ENCODE measurements at places on chromosomes 7 and 10.

GRCh38 chr7:100874300-100874576 lies 665 bp upstream of the SRRT start:
- DNase-seq, result no peak

- DNase-seq, result no peak
Measured at GRCh38 chr10:51521605-51522004, 177.8 kb downstream of the CSTF2T start.

- DNase-seq, result no peak
Measured at GRCh38 chr7:52481571-52481970, 553.9 kb upstream of the POM121L12 start.

DNA sequence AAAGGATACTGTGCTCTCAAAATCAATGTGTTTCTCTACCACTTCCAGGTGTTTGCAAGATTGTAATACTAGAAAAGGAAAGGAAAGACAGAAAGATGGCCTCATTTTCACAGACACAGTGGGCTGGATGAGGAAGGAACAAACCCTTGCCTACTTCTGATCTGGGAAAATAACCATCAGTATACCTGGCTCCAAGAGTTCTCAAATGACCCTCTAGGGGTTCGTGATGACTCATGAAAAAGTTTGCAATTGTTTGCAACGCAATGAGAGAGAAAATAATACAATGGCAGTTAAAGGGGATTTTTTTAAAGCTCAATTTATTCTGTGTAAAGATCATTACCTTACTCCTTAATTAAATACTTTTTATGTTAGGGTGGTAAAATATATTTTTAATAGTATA lies 197.6 kb upstream of the INHBA start:
- no peak for DNase-seq

DNA sequence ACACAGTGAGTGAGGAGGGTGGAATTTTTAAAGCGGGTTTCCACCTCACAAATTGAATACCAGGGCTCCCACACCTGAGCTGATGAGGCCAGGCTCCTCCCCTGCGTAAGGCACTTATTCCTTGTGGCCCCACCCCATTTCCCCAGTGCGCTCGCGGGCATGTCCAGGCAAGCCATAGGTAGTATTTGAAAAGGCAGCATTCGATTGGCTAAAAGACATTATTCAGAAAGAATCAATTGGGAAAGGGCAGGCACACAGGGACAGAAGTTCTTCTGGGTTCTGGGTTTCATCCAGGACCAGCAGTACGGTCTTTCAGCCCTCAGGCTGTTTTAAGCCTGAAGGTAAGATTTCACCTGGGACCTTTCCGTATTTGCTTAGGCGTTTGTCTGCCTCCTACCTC lies 222.3 kb downstream of the BBS9 start:
- DNase-seq, result no peak

GRCh38 chr7:112212571-112212970 lies 6.1 kb downstream of the ZNF277 start:
- DNase-seq, result no peak

DNA sequence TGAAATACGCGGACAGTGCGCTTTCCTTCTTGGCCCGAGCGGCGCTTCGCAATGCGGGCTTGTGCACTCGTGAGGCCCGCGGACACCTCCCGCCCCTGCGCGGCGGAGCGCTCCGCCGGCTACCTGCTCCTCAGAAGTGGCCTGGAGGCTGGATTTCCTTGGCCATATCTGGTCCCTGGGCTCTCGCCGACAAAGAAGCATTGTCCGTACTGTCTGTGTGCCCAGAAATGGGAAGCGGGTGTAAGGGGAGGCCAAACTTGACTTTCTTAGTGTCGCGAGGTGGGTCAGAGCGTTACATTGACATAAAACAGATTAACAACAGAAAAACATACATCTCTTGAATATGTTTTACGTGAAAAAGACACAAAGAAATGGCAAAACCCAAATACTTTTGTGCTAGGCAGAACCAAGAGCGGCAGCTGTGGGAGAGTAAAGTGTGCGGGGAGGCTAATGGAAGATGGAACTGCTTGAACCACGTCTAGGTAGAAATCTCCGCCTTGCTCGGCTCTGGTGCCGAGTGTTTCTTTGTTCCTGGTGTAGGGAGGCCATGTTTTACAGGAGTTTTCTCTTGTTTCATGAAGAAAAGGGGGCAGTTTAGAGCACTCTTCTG lies 1.4 kb downstream of the LANCL2 start:
- no peak for DNase-seq

DNA sequence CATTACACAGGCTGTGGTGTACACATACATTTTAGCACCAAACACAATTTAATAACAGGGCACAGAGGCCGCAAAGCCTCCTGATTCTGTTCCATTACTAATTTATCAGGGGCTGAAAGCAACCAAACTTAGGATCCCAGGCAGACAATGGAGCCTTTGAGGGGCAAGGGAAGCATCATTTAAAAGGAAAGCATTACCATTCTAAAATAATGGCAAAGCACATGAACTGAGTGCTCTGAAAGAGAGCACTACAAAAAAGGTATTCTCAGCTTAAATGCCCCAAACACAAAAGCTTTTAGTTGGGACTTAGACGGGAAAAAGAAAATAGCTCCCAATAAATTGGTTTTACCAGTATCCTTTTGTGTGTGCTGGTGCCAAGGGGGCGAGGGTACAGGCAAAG lies 282.0 kb upstream of the ETV1 start:
- no peak for DNase-seq

- no peak for DNase-seq
Measured at GRCh38 chr10:95988702-95989101, 54.7 kb upstream of the CCNJ start.

DNA sequence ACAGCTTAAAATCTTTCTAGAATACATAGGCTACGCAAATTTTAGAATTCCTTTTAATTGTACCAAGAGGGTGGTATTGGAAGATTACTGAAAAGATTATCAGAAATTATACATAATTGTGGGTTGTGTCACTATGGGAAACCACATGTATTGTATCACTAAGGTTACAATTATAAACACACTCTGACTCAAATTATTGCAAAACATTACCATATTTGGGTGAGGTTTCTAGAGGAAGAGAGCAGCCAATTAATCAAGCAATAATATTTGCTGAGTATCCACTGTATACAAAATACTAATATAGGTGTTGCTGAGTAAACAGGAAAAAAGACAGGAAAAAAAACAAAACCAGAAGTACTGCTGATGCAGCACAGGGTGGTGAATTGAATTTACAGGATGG lies 3.1 kb upstream of the CAPZA2 start:
- no peak for DNase-seq

GRCh38 chr7:138524259-138524658 lies 64.2 kb downstream of the TRIM24 start:
- DNase-seq, result no peak

- DNase-seq, result no peak
Measured at GRCh38 chr7:33137103-33137502, 7.7 kb downstream of the BBS9 start.

GRCh38 chr10:106147021-106147420 lies 1017.5 kb downstream of the SORCS1 start:
- no peak for DNase-seq

- no peak for DNase-seq
Measured at GRCh38 chr10:75145590-75145989, 34.1 kb downstream of the SAMD8 start.

DNA sequence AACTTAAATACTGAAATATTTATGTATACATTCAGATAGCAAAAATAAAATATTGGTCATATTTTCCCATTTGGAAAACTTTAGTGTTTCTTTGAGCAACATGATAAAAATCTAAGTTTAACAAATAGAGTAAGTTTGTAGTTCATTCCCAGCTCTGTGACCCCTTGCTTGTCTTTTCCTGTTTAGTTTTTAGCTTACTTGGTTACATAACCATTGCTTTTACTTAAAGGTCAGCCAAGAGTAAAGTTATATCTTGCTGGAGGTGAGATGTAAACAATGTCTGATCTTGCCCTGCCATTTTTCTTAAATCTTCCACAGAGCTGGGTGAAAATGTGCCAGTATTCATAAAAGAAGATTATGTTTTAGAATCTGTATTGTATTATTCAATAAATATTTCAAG lies 46.7 kb upstream of the MDFIC start:
- no peak for DNase-seq

DNA sequence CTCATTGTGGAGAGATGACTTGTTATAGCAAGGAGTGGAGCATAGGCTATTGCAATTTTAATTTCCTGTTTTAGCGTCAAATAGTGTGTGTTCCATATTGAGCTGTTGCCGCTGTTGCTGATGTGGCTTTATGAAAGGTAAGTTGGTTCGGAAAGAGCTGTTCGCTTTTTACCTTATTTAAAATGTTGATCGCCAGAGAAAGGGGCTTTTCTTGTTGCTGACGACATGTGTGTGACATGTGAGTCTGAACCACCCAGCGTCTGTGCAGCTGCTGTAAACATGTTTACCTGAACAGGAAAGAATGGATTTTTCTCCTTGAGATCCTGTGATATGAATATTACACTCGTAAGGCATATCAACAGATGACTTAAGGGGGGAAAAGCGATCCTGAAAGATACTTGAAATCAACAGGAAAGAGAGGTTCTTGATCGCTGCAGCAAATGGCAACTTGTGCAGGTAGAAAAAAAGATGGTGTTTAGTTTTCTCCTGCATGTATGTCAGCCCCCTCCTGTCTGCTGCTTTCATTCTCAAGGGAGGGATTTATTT lies 2.5 kb downstream of the ZEB1 start:
- no peak for DNase-seq

- DNase-seq, result no peak
Measured at GRCh38 chr7:43495572-43495971, 87.3 kb upstream of the STK17A start.

DNA sequence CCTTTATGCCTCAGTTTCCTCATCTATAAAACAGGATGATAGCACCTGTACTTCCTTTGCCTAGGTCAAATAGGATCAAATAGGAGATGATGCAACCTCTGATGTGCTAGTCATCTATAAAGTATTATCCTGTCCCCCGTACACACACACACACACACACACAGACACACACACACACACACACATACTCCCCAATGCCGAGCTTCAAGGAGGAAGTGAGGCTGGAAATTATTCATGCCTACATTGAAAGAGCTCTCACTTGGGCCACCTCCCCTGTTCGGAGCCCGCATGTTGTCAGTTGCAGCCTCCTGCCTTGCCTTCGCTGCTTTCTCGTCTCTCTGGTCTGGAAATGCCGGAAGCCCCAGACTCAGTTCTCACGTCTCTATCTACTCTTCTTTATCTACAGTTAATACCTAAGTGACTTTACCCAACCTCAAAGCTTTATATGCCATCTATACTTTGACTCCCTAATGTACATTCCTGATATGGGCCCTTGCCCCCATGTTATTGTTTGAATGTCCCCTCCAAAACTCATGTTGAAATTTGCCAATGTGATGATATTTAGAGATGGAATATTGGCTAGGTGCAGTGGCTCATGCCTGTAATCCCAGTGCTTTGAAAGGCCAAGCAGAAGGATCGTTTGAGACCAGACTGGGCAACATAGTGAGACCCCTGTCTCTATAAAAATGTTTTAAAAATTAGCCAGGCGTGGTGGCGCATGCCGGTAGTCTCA lies 6.9 kb upstream of the UBE2H start:
- no peak for DNase-seq

GRCh38 chr10:44033008-44033407 lies 351.9 kb downstream of the CXCL12 start:
- no peak for DNase-seq

DNA sequence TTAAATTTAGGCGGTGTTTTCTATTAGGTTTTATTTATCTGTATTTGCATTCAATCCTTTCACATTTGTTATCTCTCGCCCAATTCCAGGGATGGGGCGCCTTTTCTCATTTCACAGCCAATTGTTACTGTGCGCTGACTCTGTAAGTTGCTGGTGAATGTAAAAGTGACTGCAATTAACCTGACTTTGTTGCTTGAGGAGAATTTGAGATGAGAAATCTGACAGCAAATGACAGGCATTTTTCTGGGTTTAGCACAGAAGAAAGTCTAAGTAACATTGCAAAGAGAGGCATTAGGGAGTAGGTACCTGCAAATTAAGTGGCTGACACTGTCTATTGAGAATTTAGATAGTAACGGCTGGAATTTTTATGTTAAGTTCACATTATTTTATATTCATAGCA lies 16.6 kb downstream of the FOXP2 start:
- DNase-seq, result no peak

DNA sequence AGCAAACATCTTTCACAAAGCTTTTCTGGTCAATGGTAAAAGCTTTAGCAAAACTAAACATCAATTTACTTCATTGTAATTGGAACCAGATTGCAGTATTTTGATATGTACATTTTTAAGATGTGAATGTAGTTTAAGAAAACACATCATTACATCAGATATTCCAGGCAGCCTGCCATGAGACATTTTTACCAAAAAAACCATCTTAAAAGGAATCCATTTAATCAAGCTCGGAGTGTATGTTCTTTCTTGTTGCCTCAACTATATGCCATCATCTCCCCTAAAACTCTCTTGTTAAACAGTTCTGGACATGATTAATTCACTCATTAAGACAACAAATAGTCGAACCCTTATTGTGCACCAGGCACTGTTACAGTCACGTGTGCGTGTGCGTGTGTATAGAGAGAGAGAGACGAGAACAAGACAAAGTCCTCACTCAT lies 97.5 kb downstream of the UBE2H start:
- no peak for DNase-seq

DNA sequence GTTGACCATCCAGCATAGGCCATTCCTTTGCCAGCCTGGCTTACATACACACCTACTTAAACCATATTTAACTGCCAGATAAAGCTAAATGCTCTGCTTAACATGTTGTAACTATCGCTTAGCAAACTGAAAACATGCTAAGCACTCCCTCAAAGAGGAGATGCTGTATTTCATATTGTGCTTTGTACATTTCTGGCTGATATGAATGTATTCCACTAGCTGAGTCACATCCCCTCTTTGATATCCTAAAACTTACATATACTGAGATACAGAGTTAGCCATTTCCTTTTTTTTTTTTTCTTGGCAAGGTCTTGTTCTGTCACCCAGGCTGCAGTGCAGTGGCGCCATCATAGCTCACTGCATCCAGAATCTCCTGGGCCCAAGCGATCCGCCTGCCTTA lies 99.4 kb downstream of the TPST1 start:
- DNase-seq, result no peak

GRCh38 chr7:107995184-107996071 lies 7.5 kb downstream of the LAMB1 start:
- no peak for DNase-seq

DNA sequence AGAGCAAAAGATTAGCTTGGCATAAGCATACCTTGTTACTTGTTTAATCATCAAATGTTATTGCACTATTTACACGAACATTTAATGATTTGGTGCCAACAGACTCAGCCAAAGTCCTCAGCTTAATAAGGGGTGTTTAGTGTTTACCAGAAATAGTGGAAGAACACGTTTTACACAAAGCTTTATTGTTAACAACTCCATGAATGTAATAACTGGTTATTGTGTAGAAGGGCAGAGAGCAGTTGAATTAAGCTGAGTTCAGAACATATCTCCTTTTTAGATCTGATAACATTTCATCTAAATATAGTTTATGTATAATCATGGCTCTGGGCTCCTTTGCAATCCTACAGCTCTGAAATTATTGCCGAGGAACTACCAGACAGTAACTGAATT lies 99.1 kb downstream of the CABCOCO1 start:
- DNase-seq, result no peak

GRCh38 chr10:13100349-13101294 lies 659 bp downstream of the OPTN start:
- no peak for DNase-seq

GRCh38 chr7:19558527-19558926 lies 150.3 kb downstream of the POLR1F start:
- DNase-seq, result no peak

Measured in natural killer cell treated with Interleukin-12 subunit alpha and Interleukin-12 subunit beta and Interleukin-15 and Interleukin-18, amount 100 ng/mL, for 72 hours (primary cell).